ENCODE measurements at places on chromosomes 7 and 10.
A peak's percentile ranks its signal among the peaks of the same experiment; 100 is the strongest.

- DNase-seq: peak; percentile 51
Observed at GRCh38 chr10:74011770-74012169, 13.9 kb downstream of the VCL start.

- no peak for DNase-seq
Observed at GRCh38 chr10:50641626-50642025, 17.9 kb upstream of the SGMS1 start.

- DNase-seq: no peak
Observed at GRCh38 chr10:5932345-5932744, 42.3 kb downstream of the FBH1 start.

- DNase-seq: peak; percentile 4
Observed at GRCh38 chr7:146736446-146737190, 620.0 kb downstream of the CNTNAP2 start.

- DNase-seq: peak; percentile 43
Observed at GRCh38 chr10:100882671-100883311, 30.0 kb upstream of the SLF2 start.

GRCh38 chr7:127409629-127410028, 17.1 kb upstream of the ZNF800 start:
- peak; percentile 10 for DNase-seq

GRCh38 chr7:73995330-73995729, 32.6 kb upstream of the ELN start:
- peak; percentile 50 for DNase-seq

GRCh38 chr10:68721673-68722335, 765 bp downstream of the CCAR1 start:
- DNase-seq: peak; percentile 21

GRCh38 chr7:158572000-158572828, 15.4 kb downstream of the PTPRN2 start:
- no peak for DNase-seq

GRCh38 chr10:70442332-70442988, 979 bp upstream of the NODAL start:
- no peak for DNase-seq

DNA sequence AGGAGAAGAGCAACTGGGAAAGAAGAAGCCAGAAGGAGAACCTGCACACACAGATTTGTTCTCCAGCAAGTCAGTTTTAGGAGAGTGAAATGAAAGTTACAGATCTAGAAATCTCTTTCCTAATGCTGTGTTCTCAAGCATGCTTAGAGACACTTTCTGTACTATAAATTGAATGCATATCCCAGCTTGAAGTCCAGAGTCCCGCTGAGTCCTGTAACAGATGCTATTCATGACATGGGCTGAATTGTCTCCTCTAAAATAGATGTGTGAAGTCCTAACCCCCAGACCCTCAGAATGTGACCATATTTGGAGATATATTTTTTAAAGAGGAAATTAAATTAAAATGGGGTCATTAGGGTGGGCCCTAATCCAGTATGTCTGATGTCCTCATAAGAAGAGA, 46.9 kb upstream of the GJD4 start:
- DNase-seq: no peak

DNA sequence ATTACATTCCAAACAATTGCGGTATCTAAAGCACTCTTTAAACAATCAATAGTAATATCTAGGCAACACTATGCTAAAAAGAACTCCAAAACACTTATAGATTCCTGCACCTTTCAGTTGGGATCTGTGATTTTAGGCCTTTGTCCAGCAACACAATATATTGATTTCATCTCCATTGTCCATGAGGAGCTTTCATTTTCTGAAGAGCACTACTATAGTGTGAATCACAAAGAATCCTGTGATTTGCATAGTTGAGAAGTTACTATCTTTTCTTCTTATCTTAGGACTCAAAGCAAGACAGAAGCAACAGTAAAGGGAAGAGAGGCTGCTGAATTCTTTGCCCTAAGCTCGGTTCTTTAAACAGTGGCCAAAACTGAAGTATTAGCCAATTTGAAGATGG, 846.8 kb downstream of the IPMK start:
- DNase-seq: no peak

DNA sequence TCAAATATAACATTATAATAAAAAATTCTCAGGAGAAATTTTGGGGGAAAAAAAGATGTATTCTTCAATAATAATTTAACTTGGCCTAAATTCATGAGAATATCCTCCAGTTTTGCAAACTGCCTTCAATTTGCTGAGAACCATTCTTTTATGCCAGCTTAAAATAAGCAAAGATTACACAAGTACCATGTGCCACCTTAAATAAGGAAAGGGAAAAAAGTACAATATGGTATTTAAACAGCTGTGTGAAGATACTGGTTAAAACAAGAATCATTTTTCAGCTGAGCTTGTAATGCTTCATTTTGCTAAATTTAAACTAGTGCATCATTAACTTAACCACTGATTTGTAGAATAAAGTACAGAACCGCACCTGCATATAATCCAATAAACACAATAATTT, 217.8 kb downstream of the LRRN3 start:
- DNase-seq: no peak

GRCh38 chr10:101331956-101332355, 22.0 kb upstream of the BTRC start:
- no peak for DNase-seq

DNA sequence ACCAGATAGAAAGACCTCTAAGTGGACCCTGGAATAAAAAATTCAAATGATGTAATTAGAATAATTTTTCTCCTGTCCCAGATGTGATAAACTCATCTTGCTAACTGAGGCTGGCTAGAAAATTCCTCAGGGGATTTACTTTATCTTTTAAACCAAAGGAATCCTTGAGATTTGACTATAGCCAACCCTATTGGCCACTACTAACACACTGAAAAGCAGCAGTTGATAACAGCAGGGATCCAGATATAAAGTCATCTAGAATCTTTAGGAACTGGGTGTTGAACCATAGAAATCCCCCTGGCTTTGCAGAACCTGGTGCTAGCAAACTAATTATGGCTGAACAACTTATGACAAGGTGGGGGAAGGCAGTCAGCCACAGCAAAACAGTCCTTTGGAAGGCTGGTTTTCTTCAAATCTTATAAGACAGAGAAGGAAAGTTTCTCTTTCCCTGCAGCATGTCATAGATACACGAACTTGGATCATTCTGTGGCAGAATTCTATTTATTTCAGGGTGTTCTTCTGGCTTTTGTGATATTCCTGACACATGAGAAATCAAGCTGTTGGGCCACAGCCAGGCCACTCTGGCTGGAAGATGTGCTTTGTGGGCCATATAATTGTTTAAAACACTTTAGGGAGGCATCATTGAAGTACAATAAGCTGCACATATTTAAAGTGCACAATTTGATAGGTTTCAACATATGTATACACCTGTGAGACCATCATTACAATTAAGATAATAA, 643.6 kb downstream of the SORCS3 start:
- no peak for DNase-seq
